ENCODE measurements at places on chromosomes 1 and 21.

DNA sequence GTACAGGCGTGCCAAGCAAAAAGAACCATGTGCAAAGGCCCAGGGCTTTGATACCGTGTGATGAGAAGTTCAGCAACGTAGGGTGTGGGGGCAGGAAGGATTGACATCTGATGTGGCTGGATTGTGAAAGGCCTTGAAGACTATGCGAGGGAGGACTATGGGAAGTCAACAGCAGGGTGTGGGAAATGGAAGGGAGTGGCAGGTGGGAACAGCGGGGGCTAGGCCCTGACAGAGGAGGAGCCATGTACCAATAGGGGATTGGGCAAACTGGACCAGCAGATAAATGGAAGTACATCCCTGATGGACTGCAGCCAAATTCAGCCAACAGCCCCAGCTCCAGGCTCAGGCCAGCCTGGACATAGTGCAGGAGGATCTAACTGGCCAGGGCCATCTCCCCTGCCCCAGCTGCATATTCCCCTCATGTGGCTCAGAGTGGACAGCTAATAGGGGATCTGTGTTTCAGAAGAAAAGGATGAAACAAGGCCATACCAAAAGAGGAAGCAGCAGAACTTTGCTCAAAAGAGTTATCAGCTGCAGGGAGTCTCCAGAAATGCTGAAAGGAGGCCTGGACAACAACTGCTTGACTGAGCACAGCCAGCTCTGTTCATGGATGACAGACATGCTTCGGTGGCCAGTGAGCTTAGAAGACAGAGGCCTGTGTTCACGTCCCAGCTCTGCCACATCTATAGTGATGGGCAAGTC is 140.2 kb upstream of the SGIP1 start:
- DNase-seq: peak; percentile 48

DNA sequence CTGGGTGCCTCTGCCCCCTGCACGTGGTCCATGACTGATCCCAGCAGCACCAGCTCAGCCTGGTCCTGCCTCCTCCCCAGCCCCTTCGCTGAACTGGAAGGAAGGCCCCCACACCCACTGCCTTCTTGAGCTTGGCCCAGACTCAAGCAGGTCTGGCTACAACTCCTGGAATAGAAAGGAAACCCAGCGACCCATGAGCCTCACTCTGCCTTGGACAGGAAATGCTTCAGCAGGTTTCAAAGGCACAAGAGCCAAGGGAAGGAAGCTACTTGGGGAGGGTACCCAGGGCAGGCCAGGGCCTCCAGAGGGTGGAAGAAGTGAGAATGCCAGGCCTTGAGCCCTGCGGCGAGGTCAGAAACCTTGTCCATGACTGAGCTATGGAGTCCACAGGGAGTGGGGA is 35.9 kb upstream of the RD3 start:
- peak; percentile 33 for DNase-seq

DNA sequence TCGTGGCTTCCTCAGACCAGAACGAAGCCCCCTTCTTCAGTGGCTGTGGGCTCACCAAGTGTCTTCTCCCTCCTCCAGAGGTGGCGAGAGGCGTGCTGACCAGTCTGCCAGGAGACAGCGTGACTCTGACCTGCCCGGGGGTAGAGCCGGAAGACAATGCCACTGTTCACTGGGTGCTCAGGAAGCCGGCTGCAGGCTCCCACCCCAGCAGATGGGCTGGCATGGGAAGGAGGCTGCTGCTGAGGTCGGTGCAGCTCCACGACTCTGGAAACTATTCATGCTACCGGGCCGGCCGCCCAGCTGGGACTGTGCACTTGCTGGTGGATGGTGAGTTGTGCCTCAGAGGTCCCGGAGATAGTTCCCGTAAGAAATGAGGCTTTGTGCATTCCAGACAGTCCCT is 24.0 kb downstream of the IL6R start:
- no peak for DNase-seq

DNA sequence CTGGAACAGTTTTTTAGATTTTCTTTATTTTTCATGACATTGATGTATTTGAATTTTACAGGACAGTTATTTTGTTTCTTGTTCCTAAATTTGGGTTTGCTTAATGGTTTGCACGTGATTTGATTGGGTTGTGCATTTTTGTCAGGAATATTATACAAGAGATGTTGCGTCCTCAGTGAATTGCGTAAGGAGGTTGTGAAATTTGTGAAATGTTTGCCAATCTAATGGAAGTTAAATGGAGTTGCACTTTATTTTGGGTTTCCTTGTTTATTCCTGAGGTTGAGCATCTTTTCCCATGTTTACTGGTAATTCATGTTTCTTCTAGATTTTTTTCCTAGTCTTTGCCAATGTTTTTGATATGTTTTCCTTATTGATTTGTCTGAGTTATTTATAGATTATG is 19.9 kb downstream of the ZNF648 start:
- no peak for DNase-seq

GRCh38 chr1:96210054-96210453 is 511.5 kb upstream of the PTBP2 start:
- no peak for DNase-seq

- DNase-seq: no peak
Observed at GRCh38 chr1:246332078-246332477, 175.0 kb downstream of the SMYD3 start.

DNA sequence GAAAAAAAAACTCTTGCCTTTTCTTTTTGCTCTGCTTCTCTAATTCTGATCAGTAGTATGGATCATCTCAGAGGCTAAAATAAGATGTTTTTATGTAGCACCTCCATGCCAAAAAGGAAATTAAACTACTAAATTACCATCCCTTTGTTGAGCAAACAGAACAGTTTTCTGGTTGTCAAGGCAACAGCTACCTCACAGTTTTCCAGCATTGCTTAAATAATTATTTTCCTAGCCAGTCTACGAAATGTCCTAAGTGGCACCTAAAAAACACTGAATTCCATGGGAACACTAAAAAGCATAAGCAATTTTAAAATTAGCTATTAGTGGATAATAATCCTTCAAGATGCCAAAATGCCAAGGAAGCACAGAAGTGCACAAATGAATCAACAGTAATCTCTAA is 61.7 kb downstream of the ARID4B start:
- DNase-seq: no peak

DNA sequence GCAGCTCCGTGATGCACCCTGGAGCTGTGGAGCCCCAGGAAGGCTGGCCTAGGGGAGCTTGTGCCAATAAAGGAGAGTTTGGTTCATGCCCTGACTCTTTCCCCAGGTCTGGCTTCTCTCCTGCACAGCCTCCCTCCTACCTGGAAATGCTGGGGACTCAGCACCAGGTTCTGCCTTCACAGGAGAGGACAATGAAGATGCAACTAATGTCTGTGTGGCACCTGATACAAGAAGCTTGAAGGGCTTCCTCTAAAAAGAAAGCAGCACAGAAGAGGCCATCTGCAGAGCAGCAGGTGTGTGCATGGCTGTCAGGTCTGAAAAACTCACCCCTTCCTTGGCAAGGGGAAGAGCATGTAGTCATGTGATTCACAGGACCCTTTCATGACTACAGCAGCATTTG is 43.7 kb upstream of the SLC44A3 start:
- DNase-seq: no peak

GRCh38 chr1:151325231-151325630 is 2.0 kb downstream of the PI4KB start:
- DNase-seq: no peak

GRCh38 chr21:35538386-35538785 is 489.3 kb upstream of the RUNX1 start:
- no peak for DNase-seq

DNA sequence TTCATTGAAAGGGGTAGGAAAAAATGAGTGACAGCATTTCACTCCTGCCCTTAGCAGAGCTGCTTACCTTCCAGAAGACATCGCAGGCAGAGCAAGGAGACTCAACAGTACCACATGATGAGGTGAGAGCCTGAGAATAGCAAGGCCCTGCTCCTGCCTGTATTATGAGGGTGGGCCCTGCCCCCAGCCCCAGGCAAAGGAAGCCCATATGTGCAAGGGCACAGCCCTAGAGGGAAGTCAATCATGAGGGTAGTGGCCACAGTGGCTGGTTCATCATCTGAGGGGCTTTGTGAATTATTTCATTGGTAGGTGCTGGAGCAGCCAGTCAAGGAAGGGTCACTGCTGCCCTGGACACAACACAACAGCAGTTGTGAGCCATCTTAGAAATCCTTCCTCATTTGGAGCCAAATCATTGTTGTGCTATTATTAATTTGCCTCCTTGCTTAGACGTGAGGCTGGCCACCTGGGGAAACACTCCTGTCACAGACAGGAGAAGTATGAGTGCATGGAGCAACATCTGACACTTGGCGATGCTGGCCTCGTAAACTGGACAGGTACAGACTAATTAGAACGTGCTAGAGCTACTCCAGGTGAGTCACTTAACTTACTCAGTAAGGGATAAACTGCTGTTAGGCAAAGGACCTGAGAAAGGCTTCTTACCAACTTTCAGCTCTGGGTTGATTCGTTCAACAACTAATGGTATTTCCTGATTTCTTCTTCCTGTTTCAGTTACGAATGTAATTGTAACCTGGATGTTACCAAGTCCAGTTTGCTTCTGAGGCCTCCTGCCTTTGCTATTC is 22.7 kb upstream of the ACBD6 start:
- DNase-seq: no peak

GRCh38 chr1:40983286-40983685 is 3.8 kb downstream of the CTPS1 start:
- no peak for DNase-seq

- DNase-seq: no peak
Observed at GRCh38 chr1:66550243-66550642, 16.3 kb downstream of the SGIP1 start.

- no peak for DNase-seq
Observed at GRCh38 chr1:37484325-37485051, 10.1 kb downstream of the ZC3H12A start.

DNA sequence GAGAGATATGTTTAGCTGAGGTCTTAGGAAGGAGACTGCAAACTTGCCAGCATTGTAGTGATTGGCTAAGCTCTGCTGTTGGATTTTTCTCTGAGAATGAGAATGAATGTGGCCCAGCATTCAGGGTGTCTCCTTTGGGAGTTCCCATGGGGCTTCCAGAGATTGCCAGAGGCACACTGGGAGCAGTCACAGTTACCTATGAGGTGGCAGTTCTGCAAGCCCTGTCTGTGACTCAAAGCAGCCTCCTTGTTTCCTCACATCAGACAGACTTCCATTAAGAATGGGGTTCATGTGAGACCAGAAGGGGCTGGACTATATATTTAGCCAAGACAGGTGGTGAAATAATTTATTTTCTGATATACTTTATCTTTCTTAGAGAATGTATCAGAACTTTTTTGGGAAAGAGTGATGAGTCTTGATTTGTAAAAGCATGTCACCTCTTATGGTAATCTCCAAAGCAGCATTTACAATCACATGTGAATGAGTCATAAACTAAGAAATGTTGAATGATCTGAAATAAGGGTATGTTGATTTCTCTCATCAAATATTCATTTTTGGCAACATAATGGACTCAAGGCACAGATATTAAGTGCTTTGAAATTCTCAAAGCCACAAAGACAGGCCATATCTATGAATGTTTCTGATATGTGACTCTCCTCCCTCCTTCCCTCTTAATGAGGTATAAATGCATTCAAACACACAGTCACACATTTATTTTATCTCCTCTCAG is 9.5 kb upstream of the SLC19A2 start:
- no peak for DNase-seq

- no peak for DNase-seq
Observed at GRCh38 chr21:26147535-26147934, 23.0 kb downstream of the APP start.

DNA sequence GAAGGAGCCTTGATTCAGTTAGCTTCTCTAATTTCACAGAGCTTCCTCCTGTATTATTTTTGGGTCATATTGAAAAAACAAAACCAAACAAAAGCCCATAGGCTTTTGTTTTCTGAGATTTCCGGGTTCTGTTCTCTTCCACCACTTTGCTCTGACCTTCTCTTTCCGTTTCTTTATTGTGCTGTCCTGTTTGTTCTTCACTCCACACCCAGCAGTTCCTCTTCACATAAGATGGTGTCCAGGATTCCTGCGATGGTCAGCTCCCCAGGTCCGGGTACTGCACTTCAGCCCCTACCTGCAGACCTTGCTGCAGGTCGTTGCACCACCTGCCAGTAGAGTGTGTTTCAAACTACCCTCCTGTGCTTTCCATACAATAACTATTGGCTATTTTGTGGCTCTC is 44.6 kb downstream of the GLUL start:
- DNase-seq: no peak

GRCh38 chr1:159791031-159791430 is 10.3 kb downstream of the DUSP23 start:
- no peak for DNase-seq

GRCh38 chr1:36861375-36861774 is 172.9 kb downstream of the GRIK3 start:
- DNase-seq: no peak

DNA sequence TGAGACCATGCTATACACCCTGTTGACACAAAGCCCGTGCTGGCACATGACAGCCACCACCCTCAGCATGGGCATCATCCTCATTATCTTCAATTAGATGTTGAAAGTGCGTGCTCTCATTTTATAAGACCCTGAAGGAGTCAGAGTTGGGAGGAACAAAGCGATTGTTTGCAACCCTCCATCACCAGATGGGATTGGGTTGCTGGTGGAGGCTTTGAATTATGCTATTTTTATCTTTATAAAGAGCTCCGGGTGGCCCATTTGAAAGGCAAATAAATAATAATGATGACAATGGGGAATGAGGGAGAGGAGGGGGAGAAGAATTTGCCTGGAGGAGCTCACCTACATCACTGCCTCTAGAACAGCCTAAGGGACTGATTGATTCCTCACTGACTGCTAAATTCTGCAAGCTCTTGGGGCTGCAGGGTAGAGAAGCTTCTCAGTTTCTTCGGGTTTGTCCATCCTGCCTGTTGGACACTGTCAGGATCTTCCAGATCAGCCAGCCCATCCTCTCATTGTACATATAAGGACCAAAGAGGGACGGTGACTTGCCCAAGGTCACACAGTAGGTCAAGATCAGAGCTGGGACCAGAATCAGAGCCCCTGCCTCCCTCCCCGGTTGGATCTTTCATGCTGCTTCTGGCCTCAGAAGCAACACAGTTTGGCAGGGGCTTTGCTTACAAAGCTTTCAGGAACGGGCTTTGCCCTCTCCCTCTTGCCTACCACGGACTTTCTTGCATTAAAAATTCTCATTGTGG is 130.9 kb upstream of the ZBTB40 start:
- no peak for DNase-seq

- no peak for DNase-seq
Observed at GRCh38 chr21:28828981-28829380, 163.7 kb downstream of the LTN1 start.

GRCh38 chr1:201153474-201154388 is 543 bp downstream of the TMEM9 start:
- DNase-seq: peak; percentile 20

GRCh38 chr1:230426246-230427093 is at the start of gene PGBD5:
Gene PGBD5 (minus strand): TSS chr1:230426332. CDS start chr1:230425928, 404 bp downstream.
- DNase-seq: peak; percentile 2

DNA sequence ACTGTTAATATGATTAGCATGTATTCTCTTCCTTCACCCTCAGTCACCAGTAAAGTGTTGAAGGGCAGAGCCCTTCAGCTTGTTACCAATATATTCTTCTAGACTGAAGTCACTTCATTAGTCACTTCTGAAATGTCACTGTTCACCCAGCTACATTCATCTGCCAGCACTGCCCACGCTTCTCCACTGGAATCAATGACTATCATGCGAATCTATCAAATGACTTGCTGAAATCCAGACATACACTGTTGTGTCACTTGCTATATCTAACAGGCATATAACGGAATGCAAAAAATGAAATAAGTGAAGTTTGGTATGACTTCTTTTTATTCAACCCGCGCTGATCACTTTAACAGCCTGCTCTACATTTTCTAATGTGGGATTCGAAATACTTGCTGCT is 16.1 kb downstream of the FH start:
- DNase-seq: no peak

- DNase-seq: no peak
Observed at GRCh38 chr1:145953861-145954260, 4.0 kb downstream of the LIX1L start.
